NCI-H2227 treated with DMSO at 0.1 percent for 48 hours (cell line): ENCODE measurements at places on chromosomes 3 and 15.
A peak's percentile ranks its signal among the peaks of the same experiment; 100 is the strongest.

GRCh38 chr15:81536356-81536755, 162.3 kb upstream of the TMC3 start:
- DNase-seq: no peak

GRCh38 chr15:91790836-91791235, 62.7 kb upstream of the SLCO3A1 start:
- DNase-seq: no peak

- DNase-seq: no peak
These were observed 108.0 kb downstream of the FBN1 start for GRCh38 chr15:48537271-48538113.

DNA sequence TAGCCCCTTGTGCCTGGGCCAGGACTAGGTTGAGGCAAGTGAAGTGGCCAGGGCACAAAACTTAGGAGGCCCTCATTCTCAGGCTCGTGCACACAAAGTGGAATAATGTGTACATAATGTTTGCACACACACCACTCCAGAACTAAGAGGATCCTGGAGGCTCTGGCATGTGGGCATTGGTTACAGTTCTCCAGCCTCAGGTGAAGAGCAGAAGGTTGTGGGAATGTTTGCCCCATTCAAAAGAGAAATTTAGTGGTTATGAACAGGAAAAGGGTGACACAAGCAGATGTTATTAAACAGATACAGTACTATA, 31.3 kb downstream of the ASB7 start:
- no peak for DNase-seq

DNA sequence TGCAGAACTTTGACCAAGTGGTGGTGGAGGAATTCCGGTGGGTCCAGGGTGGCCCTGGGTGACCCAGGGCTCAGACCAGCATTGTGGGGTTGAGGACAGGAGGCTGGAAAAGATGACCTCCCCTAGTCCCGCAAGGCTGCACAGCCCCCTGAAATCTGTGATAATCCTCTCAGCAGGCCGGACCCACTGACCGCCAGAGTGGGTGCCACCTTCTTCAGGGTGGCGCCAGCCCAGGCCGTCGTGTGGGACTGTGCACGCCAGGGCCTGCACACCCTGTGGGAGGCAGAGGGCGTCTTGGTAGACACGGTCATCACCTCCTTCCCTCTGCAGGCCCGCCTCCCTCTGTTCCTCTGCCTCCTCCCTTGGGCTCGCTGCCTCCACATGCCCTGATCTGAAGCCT, 137.7 kb downstream of the TBC1D2B start:
- no peak for DNase-seq

DNA sequence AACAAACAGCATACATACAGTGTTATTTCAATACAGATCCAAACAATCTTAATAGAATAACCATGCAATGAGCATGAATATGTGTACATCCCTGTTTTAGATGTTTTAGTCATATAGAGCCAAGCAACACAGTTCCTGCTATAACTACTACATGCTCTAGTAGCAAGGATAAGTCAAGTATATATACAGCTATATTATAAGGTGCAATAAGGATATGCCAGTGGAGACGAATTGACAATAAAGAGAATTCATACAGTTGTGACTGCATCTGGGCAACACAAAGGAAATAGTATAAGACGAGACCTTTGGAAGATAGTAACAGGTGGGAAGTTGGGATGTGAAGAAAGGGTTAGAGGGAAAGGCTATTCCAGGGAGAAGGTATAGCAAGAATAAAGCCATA, 103.4 kb downstream of the TPRG1 start:
- no peak for DNase-seq

DNA sequence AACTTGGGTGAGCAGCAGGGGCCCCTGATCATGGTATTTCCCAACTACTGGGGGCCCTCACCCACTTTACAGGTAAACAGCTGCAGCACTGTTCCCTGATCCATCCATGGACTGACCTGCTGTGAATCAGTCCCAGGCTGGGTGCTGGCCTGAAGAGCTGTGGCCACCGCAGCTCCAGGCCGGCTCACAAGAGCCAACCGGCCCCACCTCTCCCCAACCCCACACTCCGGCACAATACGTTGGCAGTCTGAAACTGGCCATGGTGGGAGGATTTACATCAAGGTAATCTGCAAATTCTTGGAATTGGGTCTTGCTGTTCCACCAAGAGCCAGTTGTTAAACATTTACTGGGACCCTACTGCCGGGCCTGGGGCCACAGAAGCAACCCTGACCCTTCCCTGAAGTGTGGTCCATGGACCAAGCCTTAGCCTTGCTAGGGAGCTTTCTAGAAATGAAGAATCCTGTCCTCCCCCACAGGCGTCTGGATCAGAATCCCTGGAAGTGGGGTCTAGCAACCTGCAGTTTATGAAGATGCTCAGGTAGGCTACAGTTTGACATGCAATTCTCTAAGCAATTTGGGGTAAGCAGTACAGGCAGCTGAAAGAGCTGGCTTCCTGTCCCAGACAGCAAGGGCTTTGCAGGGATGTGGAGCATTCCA, 3.7 kb downstream of the SLC6A20 start:
- DNase-seq: no peak

GRCh38 chr15:67178569-67179210, 75.8 kb downstream of the AAGAB start:
- DNase-seq: no peak

GRCh38 chr15:34647569-34648293, 64.3 kb upstream of the GOLGA8B start:
- no peak for DNase-seq

GRCh38 chr3:46892285-46893145, 15.0 kb downstream of the PTH1R start:
- DNase-seq: peak; percentile 44

- DNase-seq: no peak
These were observed 24.6 kb upstream of the INSYN1 start for GRCh38 chr15:73777741-73778140.

DNA sequence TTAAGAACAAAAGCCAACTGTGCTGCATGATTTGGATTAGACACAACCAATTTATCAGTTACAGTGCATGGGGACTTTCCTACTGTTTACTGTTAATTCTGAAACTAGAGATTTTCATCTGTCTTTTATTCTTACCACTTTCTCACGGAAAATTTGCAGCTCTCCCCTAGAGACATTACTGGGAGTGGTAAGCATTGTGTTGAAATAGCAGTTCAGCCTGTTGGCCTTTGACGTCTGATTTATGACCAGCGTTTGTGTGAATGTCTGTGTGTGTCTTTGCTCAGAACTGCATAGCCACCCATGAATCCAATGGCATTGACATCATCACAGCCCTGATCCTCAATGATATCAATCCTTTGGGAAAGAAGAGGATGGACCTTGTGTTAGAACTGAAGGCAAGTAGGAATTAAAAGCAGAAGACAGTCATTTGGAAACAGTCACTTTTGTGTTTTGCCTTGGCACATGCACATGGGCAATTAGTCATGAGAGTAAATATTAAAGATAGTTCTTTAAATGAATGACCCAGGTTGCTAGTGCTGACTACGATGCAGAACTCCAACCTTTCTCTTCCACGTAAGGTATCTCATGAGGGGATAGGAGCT, 202.2 kb upstream of the BHLHE40 start:
- no peak for DNase-seq

GRCh38 chr3:80308637-80309036, 540.8 kb upstream of the ROBO1 start:
- DNase-seq: no peak

DNA sequence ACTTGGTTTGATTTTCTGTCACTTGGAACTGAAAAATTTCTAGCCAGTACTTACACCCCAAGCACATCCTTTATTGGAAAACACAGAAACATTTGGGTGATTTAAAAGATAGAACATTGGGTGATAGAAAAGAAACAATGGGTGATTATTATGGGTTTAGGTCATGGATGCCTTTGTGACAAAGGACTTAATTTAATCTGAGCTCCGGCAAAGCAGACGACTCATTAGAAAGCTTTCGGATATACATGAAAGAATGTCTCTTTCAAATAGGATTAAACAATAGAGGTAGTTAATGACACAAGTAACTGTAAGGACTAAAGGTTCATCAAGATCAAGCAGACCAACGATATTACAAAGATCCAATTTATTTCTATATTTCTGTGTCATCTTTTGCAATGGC, 37.3 kb upstream of the CNTN4 start:
- no peak for DNase-seq

- DNase-seq: no peak
These were observed 236.8 kb downstream of the LRRN1 start for GRCh38 chr3:4036046-4036445.

GRCh38 chr3:98726084-98726483, 37.1 kb upstream of the ST3GAL6 start:
- DNase-seq: no peak

DNA sequence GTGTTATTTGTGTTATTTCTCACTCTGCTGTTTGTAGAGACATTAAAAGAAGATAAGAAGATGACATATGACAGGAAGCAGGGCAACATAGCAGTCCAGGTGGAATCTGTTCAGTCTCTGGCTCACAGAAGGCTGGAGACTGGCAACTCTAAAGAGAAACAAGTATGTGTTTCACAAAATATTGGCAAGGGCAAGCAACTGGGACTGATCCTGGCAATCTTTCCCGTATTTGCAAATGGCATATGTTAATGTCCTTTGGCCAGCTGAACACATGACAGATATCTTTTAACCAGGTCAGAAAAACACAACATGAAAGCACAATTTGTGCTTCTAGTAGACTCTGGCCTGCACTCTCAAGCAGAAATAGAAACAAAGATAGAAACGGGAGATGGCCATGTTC, 1354.1 kb upstream of the EPHA6 start:
- no peak for DNase-seq

DNA sequence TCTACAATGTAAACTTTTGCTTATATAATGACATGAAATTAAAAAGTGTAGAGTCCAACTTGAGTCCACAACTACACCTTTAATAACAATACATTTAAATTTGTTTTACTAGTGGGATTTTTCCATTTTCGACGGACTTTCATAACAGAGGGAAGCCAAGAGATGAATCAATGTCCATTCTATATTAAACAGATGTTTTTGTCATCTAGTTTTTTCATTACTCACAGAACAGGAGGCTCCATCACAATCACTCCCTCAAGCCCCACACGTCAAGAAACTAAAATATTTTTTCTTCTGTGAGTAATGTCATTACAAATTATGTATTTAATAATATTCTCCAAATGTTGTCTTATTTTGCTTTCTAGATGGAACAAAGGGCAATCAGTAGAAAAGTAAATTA, 932.9 kb downstream of the ROBO1 start:
- no peak for DNase-seq

DNA sequence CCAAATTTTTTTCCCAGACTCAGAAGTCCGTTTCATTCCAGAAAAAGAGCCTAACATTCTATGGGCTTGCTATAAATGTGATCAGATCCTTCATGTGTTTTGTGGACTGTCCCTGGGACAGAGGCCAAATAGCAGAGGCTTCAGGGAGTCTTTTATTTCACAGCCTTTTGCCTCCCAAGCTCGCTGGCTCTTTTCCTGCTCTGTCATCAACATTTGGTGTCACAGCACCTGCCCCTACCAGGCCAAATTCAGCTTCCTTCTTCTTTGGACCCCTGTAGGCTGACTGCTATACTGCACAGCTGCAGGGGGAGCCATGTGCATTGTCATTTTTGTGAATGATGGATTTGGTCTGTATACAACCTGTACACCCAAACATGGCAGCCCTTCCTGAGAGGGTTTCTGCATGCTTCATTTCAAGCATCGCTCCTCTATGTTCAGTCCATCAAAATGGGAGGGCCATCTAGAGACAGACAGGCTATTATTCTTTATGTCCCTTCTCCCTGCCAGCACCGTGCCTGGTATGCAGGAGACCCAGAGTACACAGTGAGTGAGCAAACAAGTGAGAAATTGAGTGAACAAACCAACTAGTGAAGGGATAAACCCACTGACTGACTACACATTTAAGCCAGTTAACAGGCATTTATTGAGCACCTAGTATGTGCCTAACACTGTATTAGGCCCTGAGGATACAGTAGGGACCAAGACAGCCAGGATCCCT, 17.9 kb upstream of the RPP14 start:
- no peak for DNase-seq

GRCh38 chr3:36196058-36196457, 184.2 kb upstream of the STAC start:
- no peak for DNase-seq

- no peak for DNase-seq
These were observed 418.3 kb downstream of the OTOL1 start for GRCh38 chr3:161914703-161915417.

DNA sequence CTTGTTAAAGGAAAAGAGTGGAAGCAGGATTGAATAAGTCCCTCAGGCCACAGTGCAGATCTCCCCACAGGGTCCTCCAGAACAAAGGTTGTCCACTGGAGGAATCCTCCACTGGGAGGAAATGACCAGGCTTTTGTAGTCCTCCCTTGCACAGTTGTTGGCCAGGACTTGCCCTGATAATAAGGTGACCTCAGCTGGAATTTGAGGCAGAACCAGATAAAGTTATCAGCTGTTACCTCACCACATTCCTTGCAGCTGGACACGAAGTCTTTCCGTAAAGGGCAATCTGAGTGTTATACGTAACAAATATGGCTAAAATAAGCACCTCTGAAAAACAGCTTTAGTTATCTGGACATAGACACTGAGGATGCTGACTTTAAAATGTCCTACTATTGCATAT, 83.5 kb upstream of the NAALADL2 start:
- no peak for DNase-seq

- no peak for DNase-seq
These were observed 4.5 kb upstream of the LSG1 start for GRCh38 chr3:194676471-194676870.

DNA sequence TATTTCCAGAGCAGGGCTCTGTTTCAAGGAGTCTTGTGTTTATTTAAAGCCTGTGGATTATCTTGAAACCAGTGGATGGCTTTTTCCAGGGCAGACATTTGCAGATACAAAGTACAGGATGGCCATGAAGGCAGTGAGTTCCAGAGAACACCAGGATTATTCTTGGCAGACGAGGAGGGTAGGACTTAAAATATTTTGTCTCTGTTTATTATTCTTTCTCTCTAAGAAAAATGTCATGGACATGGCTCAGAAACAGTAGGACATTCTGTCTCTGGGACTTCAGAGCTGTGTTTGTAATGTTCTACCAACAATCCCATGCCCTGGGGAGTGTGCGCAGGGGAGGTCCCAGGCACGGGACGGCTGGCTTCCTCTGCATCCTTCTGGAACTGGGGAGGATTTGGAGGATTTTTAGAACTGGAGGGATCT, 125.9 kb downstream of the ATP10A start:
- DNase-seq: no peak

- no peak for DNase-seq
These were observed 49.3 kb upstream of the KCNAB1 start for GRCh38 chr3:156071031-156071430.
